Ascending aorta (tissue), 2 donors: ENCODE measurements at places on chromosomes 13 and 19.
A peak's percentile ranks its signal among the peaks of the same experiment; 100 is the strongest.

DNA sequence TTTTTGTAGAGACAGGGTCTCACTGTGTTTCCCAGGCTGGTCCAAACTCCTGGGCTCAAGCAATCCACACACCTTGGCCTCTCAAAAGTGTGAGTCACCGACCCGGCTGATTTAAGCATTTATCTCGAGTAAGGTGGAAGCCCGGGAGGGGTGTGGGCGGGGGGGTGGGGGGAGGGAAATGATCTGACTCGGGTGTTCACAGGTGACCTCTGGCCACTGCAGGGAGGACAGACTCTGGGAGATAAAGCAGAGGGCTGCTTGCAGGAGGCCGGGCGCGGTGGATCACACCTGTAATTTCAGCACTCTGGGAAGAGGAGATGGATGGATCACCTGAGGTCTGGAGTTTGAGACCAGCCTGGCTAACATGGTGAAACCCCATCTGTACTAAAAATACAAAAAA lies 7.9 kb downstream of the DENND1C start:
- DNase-seq = no peak

DNA sequence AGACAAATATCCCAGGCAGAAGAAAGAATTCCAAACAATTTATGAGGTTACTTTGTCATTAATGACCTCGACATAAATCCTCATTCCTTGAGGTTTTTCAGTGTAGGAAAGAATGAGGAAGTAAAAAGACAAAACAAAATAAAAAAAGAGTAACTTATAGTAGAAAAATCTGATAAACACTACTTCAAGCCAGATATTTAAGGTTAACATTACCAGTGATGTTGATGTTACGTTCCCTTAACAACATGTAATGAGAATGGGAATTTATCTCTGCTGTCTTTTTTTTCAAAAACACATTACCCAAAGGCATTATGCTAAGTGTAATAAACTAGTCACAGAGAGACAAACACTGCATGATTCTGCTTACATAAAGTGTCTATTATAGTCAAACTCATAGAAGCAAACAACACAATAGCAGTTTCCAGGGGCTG lies 935.1 kb downstream of the SLITRK1 start:
- DNase-seq = no peak

GRCh38 chr19:50198431-50199258 lies 4.8 kb upstream of the MYH14 start:
- no peak for DNase-seq

DNA sequence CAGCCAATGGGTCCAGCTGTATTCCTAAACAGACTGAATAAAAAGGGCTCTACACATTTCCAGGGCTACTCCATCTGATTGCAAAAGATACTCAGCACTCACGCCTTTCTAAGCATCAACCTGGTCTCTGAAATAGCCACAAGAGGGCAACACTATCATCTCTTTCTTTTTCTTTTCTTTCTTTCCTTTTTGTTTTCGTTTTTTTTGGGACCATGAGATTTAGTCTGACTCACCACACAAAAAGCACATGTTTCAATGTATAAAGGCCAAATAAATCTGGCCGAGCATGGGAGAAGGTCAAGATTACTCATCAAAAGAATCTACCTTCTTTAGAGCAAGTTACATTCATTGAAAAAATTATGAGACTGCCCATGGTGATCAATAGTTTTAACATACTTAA lies 805.6 kb upstream of the ARGLU1 start:
- no peak for DNase-seq

DNA sequence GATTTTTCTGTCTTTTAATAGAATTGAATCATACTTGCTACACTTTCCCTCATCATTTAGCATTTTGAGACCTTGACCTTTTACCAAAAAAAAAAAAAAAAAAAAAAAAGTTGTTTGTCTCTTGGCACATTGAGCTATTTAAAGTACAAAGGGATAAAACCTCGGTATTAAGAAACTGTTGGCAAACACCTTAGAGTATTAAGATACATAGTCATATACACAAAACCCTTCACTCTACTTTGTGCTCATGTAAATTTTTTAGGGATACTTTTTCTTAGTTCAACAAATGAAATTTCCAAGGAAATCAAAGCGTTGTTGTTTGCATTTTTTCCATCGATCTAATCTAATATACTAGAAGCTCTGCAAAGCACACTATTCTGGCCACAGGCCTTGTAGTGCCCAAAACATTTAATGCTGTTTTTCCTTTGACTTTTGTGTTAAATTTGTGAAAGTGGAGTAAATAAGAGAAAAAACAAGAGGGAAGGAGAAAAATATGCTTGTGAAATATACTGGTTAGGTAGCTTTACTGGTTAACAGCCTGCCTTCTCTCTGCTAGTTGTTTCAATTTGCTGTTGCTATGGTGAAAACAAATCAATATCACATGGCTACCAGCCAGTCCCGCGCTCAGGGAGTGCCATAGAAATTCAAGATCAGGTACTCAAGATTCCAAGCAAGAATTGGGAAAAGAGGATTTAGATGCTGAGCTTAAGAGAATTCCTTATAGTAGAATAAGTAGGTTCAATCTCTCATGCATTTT lies 2.6 kb downstream of the MBNL2 start:
- peak; percentile 77 for DNase-seq

DNA sequence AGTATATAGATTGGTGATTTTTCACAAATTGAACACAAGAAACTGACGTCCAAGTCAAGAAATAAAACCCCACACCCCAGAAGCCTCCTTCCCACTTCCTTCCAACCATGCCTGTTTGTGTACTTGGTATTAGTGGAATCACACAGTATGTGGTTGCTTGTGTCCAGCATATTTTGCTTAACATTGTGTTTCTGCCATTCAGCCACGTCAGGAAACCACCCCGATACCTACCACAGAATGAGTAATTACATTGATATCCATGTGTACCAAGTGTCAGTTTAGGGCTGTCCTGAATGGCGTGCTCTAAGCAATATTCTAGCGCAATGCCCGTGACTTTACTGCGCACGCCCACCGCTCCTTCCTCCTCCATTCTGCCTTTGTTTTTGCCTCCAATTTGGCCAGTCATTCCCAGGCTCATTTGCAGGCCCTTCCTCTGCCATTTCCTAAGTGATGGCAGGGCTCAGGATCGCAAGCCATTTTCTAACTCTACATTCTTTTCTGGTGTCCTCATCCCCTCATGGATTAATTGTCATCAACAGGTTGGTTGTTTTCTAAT lies 25.9 kb upstream of the MPHOSPH8 start:
- DNase-seq = no peak

DNA sequence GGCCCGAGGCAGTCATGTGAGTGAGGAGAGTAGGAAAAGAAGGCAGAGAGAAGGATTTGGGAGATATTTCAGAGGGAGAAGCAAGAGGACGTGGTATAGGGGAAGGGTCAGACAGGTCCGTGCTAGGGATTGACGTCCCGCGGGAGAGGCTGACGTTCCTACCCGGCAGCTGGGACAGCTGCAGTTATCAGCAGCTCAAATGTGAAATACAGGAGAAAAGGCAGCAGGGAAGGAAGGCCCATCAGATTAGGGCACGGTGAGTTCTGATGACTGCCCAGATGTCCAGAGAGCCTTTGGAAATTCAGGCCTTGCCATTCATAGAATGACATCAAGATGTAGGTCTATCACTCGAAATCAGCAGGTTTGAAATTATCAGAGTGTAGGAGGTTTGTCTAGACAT lies 88.4 kb downstream of the IRS2 start:
- DNase-seq = no peak

DNA sequence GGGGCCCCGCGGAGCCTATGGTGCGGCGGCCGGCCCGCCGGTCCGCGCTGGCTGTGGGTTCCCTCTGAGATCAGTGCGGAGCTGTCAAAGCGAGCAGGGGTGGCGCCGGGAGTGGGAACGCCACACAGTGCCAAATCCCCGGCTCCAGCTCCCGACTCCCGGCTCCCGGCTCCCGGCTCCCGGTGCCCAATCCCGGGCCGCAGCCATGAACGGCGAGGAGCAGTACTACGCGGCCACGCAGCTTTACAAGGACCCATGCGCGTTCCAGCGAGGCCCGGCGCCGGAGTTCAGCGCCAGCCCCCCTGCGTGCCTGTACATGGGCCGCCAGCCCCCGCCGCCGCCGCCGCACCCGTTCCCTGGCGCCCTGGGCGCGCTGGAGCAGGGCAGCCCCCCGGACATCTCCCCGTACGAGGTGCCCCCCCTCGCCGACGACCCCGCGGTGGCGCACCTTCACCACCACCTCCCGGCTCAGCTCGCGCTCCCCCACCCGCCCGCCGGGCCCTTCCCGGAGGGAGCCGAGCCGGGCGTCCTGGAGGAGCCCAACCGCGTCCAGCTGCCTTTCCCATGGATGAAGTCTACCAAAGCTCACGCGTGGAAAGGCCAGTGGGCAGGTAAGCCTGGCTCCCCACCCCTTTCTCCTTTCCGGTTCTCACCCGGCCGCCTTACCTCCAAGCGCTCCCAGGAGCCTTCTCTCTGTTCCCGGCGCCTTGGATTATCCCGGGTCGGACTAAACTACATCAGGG lies at the start of gene PDX1:
Gene PDX1, plus strand, starts transcription at position 67 of the 743 bp plus-strand sequence. Its CDS starts 139 bp downstream, at position 206.
- DNase-seq = no peak

- DNase-seq = no peak
These were observed 15.9 kb upstream of the MEIS3 start for GRCh38 chr19:47435196-47435595.

DNA sequence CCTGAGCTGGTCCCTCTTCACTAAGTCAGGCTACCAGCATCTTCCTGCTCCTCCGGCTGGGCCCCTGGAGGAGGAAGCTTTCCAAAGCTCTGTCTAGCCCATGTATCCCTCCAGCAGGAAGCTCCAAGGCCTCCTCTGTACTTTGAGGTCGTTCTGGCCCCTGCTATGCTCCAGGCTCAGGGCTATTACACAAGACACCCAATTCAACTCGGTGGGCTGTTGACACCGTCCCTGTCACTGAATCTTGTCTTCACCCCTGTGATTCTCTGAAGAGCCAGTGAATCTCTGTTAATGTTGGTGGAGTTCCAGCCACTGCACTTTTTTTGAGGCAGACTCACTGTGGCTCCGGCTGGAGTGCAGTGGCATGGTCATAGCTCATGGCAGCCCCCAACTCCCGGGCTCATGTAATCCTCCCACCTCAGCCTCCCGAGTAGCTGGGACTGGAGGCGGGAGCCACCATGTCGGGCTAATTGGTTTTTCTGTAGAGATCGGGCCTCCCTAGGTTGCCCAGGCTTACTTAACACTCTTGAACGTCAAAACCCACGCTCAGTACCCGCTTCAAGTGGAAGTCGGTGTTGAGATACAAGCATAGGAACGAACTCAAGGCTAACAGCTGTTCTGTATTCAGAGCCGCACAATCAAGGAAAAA lies 512 bp upstream of the REX1BD start:
- DNase-seq = no peak

- no peak for DNase-seq
These were observed 647 bp downstream of the RNF225 start for GRCh38 chr19:58395979-58396627.

- no peak for DNase-seq
These were observed 20.2 kb downstream of the TMEM150B start for GRCh38 chr19:55304980-55305379.

- no peak for DNase-seq
These were observed 211.1 kb downstream of the TEX29 start for GRCh38 chr13:111531505-111531904.

- DNase-seq = no peak
These were observed 14.9 kb downstream of the RFC3 start for GRCh38 chr13:33832872-33833271.

- no peak for DNase-seq
These were observed 126.7 kb upstream of the MRI1 start for GRCh38 chr19:13637664-13638063.

DNA sequence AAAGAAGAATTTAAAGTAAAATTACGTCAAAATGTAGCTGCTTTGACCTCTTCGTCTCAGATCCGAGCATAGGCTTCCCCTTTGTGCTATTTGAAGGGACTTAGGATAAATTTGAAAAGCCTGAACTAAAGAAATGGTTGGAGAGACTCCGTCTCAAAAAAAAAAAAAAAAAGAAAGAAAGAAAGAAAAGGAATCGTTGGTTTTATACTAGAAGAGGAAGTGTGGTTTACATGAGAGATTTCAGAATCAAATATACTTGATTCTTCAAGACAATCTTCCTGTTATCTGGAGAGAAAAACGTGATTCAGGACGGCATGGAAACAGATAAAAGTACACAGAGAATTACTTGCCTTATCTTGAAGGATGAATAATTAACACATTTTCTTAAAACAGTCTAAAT lies 474 bp upstream of the ZNF780B start:
- DNase-seq = no peak

DNA sequence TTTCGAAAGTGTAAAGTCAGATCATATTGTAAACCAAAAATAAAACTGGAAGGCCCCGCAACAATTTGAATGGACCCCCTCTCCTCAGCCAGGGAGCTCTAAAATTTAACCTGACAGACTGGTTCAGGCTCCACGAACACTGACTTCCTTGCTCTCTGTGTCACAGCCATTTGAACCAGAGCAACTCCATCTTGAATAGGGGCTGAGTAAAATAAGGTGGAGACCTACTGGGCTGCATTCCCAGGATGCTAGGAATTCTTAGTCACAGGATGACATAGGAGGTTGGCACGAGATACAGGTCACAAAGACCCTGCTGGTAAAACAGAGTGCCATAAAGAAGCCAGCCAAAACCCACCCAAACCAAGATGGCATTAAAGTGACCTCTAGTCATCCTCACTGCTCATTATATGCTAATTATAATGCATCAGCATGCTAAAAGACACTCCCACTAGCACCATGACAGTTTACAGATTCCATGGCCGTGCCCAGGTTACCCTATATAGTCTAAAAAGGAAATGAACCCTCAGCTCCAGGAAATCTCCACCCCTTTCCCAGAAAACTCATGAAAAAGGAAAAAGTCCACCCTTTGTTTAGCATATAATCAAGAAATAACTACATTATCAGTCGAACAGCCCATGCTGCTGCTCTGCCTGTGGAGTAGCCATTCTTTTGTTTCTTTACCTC lies 43.1 kb downstream of the RFXAP start:
- DNase-seq = no peak

GRCh38 chr13:96274046-96274445 lies 184.1 kb downstream of the HS6ST3 start:
- no peak for DNase-seq

GRCh38 chr13:54744747-54745146 lies 1716.1 kb downstream of the OLFM4 start:
- no peak for DNase-seq

- DNase-seq = peak; percentile 2
These were observed 43.2 kb upstream of the ALOX5AP start for GRCh38 chr13:30692113-30692512.

DNA sequence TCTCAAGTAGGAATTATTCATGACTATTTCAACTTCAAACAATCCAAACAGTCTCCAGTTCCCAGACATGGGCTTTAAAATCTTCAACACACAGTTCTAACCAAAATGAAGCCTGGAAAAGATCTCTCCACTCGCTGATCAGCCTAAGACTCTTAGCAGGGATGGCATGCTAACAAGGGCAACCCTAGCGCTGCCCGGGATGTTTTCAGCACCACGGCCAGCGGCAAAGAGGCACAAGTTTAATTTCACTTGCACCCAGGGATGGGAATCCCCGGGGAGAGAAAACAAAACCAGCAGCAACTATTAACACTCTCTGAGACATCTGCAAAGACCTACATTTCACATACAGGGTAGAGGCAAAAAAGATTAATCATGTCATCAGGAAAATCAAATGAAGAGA lies 43.0 kb downstream of the CACNA1A start:
- no peak for DNase-seq
